ENCODE measurements at places on chromosomes 13 and 19. TPM values are rescaled to one million over a fixed set of nuclear protein-coding genes. Genes with fewer than 3 reads are reported as not detected.

SYNGR4 gene
- not detected for total RNA-seq

ZNF681 gene
- 2.8 TPM for total RNA-seq

- no peak for DNase-seq
Observed at GRCh38 chr13:28245465-28245864, 107.1 kb downstream of the PAN3 start.

GRCh38 chr19:33402421-33403220 lies 29.1 kb downstream of the CEBPG start:
- DNase-seq, result no peak

GRCh38 chr19:33535226-33535625 lies 13.6 kb upstream of the PEPD start:
- DNase-seq, result peak; percentile 5

GRCh38 chr13:66001140-66001539 lies 1229.0 kb downstream of the PCDH9 start:
- no peak for DNase-seq

PTBP1 gene
- total RNA-seq, result 67.7 TPM

DNA sequence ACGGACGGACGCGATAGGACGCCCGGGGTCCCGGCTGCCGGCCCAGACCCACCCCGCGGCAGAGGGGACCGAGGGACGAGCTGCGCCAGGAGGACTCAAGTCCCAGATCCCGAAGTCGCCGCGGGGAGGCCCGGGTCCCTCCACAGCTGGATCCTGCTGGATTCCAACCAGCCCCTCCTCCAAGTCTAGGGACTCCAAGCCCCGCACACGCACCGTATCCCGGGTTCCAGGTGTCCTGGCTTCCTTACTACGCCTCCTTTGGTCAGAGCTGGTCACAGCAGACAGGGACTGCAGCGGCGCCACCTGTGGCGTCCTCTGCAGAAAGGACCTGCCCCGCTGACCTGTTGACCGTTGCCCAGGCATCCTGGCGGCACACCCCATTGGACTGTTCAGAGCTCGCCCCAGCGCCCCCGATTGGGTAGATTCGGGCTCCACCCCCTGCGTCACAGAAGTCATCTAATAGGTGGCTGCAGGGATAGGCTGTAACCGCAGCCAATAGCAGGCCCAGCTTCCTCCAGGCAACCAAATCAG lies 29.0 kb upstream of the ZNF709 start:
- no peak for DNase-seq

All from renal cortical epithelial cell (primary cell).